ENCODE measurements at places on chromosomes 1 and 21.

- no peak for DNase-seq
Observed at GRCh38 chr1:63189677-63190076, 132.7 kb upstream of the FOXD3 start.

DNA sequence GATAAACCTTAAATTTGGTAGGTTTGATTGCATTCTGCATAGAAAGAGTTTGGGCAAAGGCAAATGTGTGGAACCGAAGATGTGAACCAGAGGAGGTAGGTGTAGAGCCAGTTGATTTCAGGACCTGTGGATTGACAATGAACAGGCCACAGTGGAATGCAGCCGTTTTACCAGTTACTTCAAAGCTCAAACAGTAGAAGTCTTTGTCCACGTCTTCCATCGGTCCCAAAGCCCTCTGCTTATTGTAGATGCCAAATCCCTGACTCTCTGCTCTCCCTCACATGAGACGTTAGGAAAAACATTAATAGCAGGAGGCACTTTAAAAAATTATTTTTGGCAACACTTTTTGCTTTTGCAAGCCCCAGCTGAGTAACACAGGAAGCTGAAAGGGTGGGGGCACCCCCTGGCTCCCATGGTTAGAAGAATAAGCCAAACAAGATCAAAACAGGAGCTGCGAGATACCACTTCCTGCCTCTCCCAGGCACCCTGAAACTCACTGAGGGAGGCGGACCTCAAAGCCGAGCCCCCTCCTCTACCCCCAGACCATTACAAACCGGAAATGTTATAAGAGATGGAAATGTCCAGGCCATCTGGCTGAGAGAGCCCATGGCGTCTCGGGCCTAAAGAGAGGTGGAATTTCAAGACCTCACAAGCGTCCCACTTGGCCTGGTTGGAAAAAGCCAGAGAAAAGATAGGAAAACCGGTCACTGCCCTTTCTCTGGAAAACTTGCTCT lies 13.5 kb downstream of the TRAF3IP3 start:
- peak; percentile 50 for DNase-seq

- DNase-seq, result no peak
Observed at GRCh38 chr1:33985656-33986055, 121.8 kb downstream of the HMGB4 start.

GRCh38 chr1:95650631-95651030 lies 416.6 kb downstream of the RWDD3 start:
- DNase-seq, result no peak

DNA sequence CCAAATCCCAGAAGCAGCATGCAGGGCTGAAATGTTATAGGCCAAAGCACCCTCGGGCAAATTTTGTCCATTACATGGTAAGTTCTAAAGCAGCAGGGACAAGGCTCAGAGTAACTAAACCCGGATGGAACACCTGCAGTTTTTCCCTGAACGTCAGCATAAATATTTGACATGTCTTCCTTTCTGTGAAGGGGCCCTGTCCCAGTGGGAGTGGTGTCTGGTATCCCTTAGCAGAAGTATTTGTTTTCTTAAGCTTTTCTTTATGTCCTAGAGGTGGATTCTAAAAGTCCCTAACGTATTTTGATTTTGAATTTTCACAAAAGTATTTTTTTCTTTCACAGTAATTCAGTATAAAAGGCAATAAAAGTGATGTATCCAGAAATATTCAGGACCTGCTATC lies 223.9 kb downstream of the ST6GALNAC3 start:
- DNase-seq, result no peak

Data from stimulated activated CD4-positive, alpha-beta T cell treated with anti-CD3 and anti-CD28 coated beads, Interleukin-15, amount 100 ng/mL, for 1 hour (primary cell).